ENCODE measurements at places on chromosomes 7 and 10.
A peak's percentile ranks its signal among the peaks of the same experiment; 100 is the strongest.

GRCh38 chr10:71708897-71709882 is 10.4 kb downstream of the C10orf105 start:
- DNase-seq, result no peak

DNA sequence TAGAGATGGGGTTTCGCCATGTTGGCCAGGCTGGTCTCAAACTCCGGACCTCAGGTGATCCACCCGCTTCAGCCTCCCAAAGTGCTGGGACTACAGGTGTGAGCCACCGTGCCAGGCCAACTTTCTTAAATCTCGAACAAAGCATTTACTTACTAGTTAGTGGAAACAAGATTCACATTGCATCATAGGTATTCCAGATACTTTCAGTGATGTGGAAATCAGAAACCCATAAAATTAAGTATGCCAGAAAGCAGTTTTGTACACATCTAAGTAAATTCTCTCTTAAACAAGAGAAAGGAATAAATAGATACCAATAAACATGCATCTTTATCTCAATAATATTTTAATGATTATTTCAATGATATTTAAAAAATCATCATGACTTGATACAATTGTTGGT is 75.5 kb downstream of the DGKI start:
- no peak for DNase-seq

DNA sequence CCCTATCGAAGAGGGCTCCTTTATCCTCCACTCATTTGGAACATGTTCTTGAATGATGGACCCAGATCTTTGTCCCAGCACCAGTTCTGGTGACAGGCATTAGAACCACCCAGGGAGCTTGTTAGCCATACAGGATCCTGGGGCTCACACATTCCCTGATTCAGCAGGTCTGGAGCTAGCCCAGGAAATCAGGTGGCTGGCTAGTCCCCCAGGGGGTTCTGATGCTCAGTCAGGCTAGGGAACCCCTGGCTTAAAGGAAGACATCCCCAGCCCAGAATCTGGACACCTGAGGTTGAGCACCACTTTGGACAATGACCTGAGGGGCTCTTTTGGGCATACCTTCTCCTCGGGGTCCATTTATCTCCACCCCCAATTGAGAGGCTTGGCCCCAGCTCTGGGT is 37.0 kb upstream of the NANOS1 start:
- no peak for DNase-seq

DNA sequence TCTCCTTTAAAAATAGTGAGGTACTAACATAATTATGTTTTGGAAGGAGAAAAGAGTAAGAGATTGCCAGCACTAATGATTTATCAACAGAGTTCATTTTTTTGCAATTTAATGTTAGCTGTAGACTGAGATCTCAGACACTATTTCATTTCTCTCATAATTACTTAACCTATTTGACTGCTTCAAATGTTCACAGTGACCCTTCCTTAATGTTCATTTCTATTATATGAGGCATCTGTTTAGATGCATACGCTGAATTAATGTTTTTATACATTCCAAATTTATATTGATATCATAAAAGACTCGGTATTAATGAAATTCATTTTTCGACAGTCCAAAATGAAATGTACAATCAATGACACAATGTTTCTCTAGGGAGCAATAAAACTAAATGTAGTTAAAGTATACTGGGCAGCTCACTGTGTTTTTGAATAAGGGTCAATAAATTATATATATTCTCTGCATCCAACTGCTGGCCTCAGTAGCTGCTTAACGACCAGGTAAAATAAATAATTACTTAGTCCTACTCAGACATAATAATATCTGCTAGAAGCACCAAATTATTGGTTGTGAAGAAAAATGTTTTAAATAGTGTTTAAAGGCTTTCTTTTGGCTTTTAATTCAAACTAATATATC is 373.4 kb downstream of the MAGI2 start:
- no peak for DNase-seq

DNA sequence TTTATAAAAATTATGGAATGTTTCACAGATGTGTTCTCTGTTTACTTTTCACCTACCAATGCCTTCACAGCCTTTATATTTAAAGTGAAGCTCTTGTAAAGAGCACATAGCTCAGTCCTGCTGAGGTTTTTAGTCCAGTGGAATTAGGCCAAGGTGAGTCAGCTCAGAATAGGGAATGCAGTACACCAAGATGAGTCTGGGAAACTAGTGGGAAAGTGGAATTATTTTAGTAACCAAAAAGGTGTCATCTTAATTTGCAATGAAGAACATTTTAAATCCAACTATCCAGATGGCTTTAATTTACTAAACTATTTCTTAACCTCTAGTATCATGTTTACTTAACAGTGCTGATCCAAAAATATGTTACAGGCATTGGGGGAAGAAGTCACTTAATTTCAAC is 236.3 kb upstream of the CTBP2 start:
- DNase-seq, result no peak

GRCh38 chr7:140631021-140631420 is 9.6 kb downstream of the DENND2A start:
- no peak for DNase-seq

GRCh38 chr10:52312942-52313255 is 1.2 kb upstream of the DKK1 start:
- DNase-seq, result no peak

GRCh38 chr10:69655124-69655867 is 25.2 kb downstream of the FAM241B start:
- no peak for DNase-seq

DNA sequence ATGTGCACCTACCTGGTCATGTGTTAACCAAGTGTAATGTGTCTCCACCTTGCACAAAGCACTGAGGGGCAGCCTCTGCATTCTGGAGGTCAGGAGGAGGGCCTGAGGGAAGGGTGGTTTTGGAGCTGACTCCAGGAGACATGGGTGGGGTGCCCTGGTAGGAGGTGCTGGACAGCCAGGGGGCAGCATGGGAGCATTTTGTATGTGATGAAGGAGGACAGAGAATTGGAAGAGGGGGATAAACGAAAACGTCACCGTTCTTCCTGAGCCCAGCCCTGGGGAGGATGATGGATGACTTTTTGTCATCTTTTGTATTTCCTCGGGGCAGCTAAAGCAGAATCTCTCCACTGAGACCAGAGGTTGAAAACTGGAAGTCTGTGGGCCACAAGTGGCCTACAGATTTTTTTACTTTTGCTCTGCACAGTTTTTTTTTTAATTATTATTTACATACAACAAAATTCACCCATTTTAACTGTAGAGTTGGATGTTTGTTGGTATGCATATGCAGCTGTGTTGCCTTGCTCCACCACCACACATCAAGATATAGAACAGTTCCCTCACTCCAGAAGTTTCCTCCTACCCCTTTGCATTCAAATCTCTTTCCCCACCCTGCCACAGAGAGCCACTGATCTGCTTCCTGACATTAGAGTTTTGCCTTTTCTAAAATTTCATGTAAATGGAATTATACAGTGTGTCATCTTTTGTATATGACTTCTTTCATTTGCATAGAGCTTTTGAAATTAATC is 242.5 kb downstream of the VTI1A start:
- DNase-seq, result no peak

- peak; percentile 56 for DNase-seq
Observed at GRCh38 chr10:58807629-58808022, 295.0 kb downstream of the BICC1 start.

GRCh38 chr7:20964281-20964918 is 177.7 kb upstream of the SP8 start:
- DNase-seq, result no peak

DNA sequence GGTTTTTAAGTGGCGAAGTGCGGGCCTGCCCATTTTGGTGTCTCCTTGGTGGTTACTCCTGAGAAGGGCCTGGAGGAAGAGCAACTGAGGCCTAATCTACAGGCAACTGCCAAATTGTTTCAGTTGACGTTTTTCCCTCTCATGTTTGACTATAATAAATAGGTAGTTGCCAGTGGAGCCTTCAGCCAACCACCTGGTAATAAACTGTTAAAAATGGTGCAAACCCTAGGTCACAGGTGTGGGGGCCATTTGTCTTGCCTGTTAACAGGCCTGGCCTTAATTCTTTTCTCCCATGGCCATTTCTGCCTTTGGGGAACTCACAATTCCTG is 3.7 kb downstream of the IKZF1 start:
- DNase-seq, result no peak

DNA sequence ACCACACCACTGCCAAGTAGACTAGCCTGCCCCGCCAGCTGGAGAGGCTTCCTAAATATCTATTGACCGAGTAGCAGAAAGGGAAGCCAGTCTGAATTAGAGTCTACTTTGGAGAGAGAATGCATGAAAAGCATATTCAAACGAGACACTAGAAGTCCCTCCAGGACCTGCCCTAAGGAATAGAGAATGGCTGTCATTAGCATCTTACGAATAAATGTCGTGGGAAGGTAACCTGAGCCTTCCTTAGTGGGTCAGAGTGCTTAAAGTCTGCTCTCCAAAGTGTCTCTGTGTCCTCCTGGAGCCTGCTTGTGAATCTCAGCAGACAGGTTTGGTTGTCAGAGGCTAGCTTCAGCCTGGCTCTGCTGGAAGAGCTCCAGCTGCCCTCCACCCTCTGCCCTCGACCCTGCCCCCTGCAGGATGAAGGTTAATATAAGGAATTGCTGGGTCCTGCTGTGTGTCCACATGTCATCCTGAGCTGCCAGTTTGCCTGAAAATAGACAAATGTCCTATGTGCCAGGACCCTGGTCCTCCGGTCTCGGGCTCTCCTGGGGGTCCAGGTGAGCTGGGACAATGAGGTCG is 33.4 kb downstream of the FAM241B start:
- no peak for DNase-seq

DNA sequence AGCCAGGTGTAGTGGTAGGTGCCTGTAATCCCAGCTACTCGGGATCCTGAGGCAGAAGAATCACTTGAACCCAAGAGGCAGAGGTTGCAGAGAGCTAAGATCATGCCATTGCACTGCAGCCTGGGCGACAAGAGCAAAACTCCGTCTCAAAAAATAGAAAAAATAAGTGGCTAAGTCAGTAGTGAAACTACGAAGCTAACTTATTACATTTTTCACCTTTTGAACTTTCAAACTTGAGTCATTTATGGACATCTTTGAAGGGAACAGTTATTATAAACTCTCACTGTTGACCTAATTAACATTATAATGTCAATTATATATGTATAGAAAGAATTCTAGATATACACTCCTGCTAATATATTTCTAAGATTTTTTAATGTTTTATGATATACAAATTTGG is 541.5 kb upstream of the C7orf33 start:
- DNase-seq, result no peak

GRCh38 chr10:113454341-113455061 is 98.4 kb upstream of the HABP2 start:
- peak; percentile 92 for DNase-seq

Data from lower leg skin (tissue), 4 donors.